ENCODE measurements at places on chromosomes 5 and 9.

GRCh38 chr9:99326112-99326916 is 104.2 kb downstream of the SEC61B start:
- no peak for DNase-seq

GRCh38 chr5:73940026-73940425 is 314.0 kb downstream of the ARHGEF28 start:
- no peak for DNase-seq

- DNase-seq: no peak
Measured at GRCh38 chr5:122547669-122548068, 227.2 kb upstream of the SNX2 start.

GRCh38 chr5:72465601-72466563 is 41.3 kb downstream of the ZNF366 start:
- no peak for DNase-seq

DNA sequence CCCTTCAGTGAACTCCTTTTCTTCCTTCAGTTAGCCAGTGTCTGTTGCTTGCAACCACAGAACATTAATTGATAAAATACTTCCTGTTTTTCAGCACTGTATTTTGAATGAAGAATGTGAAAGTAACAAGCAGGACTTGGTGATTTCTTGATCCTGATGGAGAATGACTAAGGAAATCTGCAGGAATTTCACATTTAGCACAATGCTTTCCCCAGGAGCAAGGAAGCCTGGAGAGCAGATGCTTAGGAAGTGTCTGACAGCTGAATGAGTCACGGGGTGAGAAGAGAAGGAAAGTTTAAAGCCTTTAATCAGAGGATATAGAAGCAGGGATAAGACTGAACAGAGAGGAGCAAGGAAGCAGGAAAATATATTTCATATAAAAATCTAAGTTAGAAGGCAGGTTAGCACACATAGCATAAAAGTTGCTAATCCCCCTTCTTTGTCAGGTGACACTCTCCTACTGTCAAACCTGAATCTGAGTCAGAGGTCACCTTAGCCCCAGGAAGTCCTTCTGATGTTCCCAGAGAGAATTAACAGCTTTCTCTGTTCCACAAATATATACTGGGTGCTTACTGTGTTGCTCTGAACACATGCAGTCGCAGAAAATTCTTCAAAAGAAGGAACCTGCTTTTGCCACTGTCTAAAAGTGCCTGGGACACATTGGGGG is 59.7 kb downstream of the GNA14 start:
- DNase-seq: no peak

GRCh38 chr9:87732756-87733155 is 6.8 kb downstream of the CTSL start:
- no peak for DNase-seq

DNA sequence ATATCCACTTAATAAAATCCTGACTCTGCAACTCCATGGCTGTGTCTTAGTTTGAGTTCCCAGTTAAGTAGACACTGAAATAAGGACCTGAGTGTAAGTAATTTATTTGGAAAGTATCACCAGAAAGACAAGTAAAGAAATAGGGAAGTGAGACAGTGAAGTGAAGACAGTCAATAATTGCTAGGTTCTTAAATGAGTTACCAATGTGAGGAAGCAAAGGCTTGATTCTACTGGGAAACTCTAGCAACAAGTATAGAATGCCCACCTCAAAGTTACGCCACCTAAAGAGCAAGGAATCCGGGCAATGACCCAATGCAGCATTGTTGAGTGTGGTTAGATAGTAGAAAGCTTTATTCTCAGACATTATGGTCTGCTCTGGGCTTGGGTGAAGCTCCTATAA is 383.9 kb downstream of the TLR4 start:
- no peak for DNase-seq

DNA sequence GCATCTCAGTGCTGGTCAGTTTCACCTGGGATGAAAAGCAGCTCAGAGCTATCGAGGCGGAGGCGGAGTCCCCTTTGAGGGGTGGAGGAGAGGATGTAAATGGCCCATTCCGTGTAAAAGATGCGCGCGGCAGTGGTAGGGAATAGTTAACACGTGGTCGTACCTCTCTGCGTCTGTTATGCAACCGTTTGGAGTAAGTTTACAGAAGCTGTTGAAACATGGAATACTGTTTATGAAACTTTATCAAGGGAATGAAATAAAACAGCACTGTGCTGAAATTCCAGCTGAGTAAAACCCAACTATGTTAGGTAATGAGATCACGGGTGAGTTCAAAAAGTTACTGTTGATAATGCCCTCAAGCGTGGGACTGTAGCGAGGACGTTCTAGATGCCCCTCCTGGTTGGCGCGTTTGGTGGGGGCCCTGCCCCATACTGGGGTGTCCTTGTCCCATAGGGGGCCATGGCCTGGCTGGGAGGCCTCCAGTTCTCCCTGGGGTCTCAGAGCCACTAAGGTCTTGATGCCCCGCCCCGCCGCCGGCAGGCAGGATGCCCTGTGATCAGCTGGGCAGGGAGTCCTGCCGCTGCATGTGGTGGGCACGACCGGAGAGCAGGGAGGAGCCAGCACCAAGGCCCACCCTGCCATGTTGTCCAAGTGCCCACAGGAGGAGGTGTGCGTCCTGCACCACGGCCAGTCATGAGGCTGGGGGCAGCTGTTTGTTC is 90.9 kb downstream of the COL5A1 start:
- DNase-seq: no peak

DNA sequence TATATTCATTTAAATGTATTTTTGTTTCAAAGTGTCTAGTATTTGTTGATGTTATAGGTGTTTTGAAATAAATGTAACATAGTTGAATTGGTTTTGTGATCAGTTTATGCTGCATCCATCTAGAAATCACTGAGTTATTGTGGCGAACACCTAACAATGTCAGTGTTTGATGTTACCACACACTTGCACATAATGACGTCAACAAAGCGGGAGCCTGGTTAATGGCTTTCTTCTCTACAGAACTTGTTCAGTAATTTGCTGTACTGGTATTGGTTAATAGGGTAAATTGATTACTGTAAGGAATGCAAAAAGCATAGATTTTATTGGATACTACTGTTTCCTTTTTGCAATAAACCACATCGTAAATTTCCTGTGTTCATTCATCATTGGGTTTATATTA is 133.0 kb downstream of the ATG10 start:
- DNase-seq: no peak

- peak; percentile 94 for DNase-seq
Measured at GRCh38 chr9:69180670-69181069, 6.6 kb downstream of the TJP2 start.

- DNase-seq: no peak
Measured at GRCh38 chr5:13063088-13063487, 881.4 kb downstream of the DNAH5 start.

DNA sequence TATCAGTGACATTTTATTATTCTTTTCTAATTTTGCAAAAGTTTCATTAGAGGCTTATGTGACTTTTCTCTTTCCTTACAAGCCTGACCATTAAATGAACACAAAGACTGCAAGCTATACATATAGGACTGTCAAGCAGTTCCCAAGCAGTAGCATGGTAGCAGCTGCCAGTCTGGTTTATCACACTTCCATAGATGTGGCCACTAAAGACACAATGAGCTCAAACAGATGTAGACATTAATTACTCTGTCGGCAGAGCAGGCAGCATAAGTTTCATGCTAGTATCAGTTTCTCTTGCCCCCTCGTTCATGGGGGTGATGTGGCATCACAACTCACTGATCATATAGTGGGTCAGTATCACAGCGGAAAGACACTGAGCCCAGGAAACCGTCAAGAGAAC is 89.5 kb downstream of the CDH10 start:
- no peak for DNase-seq

DNA sequence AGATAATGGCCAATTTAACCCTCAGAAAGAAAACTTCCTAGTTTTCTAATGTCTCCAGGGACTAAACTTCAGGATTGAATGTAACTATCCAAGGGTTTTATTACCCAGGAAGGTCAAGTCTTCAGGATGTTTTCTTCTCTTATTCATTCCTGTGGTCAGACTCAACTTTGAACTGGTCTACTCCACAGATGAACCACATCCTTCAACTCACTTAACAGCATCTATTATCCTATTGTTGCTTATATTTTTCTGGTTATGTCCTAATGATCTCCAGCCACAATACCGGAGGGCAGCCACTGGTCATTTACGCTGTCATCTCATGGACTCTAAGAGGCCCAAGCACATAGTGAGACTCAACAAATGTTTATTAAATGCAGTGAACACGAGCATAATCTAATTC is 47.2 kb upstream of the LIFR start:
- no peak for DNase-seq

DNA sequence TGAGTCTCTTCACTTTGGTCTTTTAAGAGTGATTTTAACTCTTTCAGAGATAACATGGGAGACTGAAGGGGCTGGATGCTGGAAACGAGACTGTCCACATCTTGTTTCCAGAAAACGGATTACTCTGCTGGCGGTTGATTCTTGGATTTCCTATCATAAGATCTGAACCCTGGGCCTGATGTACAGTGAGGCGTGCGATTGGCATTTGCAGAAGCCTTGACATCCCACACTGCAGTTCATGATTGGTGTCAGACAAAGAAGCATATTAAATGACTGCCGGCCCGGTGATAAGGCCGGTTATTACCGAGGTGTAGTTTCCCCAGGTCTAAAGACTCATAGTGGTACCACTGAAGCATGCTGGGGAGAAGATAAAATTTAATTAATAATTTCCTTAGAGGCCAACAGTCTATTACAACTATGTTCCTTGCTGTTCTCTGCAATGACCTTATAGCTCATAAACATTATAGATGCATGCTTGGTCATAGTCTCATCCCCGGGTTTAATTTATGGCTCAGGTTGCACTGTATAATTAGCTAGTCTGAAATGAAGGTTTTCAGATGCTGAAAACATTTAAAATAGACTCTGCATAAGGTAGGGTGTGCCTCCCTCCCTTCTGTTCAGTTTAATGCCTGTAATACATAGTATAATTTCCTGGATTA is 99.2 kb downstream of the PPP2R2B start:
- no peak for DNase-seq
